ENCODE measurements at places on chromosomes 7 and 10.

DNA sequence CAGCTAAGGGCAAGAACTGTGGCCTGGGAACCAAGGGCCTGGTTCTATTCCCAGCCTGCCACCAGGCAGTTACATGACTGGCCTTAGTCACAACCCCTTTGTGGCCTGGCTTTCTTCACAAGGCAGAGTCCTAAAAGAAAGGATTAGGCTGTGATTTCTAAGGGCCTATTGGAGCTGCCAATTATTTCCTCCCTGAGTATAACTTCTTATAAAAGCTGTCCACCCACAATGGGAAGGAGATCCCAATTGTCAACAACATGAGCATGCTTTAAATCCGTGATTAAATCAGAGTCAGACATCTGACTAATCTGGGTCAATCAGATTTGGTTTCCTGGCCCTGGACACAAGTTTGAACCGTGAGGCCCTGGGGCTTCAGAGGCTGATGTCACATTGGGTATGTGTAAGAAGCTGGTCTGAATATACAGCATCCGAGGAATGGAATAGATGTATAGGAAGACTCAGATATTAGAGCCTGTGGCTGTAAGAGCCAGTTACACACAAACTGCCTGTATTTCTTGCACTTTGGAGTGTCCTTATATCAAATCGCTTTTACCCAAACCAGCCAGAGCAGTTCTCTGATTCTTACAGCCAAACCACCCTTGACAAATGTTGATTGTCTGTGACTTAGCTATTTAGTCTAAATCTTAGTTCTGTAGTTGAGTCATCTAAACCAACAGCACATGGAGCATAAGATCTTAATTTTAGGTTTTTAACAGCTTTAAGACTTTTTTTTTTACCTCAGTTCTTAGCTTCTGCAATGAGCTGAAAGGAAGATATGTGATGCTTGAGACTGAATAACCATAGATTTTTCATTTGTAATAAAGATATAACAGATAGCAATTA lies 61.3 kb downstream of the ABCB4 start:
- DNase-seq, result no peak

DNA sequence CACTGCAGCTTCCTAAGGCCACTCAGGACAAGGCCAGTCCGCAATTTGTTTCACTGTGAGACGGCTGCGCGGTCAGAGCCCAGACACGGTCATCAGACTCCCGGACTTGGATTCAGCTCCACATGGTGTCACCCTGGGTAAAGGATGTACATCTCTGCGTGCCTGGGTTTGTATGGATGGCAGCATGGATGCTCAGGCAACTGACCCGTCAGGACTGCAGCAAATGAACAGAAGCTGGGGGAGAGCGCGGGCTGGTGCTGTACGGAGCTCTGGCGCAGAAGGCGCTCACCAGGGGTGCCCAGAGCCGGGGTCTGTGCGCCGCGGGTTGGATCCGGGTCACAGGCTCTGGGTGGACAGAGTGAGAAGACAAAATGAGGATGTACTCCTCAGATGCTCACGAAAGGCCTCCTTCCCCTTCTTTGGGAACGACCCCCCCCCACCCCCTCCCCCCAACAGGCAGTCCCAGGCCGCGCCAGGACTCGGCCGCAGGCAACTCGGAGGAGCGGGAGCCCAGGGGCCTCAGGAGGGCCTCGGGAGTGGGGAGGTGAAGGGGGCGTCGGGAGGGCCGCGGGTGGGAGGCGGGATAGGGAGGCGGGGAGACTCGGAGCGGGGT lies 92.4 kb downstream of the CXCL12 start:
- no peak for DNase-seq

DNA sequence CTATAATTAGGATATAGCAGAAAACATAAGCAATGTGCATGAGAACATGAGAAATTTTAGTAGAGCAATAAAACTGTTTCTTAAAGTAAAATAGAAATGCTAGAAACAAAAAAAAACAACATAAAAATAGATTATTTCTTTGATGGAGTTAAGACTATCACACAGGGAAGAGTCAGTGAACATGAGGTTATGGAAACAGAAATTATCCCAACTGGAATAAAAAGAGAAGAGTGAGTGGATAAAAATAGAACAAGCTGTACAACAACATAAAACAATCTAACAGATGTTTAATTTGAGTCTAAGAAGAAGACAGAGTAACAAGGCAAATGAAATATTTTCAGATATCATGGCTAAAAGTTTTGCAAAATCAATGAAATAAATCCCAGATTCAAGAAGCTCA lies 7.5 kb upstream of the OR6B1 start:
- DNase-seq, result no peak

DNA sequence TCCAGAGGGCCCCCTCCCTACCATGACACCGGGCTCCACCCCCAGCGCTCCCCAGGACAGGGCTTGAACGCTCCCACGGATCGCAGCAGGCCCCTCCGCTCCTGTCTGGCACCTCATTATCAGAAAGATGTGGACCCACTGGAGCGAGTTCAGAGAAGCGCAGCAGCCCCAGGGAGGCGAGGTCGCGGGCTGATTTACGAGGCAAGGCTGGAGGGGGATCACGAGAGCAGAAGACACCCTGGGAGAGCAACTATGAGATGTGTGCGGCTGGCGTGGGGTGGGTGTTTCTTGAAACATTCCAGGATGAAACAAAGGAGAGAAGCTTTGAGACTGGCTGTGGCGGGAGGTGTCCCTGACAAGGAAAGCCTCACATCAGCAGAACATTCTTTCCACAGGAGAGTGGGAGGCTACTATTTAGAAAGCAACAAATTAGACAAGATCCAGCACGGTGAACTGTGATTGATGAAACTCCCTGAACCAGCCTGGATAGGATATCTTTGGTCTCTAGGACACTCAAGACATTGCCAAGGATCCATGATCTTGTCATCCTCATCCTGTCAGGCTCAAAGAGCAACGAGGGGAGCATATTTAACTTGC lies 66.0 kb downstream of the JCAD start:
- no peak for DNase-seq

- no peak for DNase-seq
Observed at GRCh38 chr10:99870123-99870730, 87.8 kb downstream of the ABCC2 start.

- DNase-seq, result no peak
Observed at GRCh38 chr7:106285855-106286492, 1.2 kb upstream of the NAMPT start.

GRCh38 chr7:12207046-12207445 lies 4.0 kb upstream of the TMEM106B start:
- DNase-seq, result no peak

DNA sequence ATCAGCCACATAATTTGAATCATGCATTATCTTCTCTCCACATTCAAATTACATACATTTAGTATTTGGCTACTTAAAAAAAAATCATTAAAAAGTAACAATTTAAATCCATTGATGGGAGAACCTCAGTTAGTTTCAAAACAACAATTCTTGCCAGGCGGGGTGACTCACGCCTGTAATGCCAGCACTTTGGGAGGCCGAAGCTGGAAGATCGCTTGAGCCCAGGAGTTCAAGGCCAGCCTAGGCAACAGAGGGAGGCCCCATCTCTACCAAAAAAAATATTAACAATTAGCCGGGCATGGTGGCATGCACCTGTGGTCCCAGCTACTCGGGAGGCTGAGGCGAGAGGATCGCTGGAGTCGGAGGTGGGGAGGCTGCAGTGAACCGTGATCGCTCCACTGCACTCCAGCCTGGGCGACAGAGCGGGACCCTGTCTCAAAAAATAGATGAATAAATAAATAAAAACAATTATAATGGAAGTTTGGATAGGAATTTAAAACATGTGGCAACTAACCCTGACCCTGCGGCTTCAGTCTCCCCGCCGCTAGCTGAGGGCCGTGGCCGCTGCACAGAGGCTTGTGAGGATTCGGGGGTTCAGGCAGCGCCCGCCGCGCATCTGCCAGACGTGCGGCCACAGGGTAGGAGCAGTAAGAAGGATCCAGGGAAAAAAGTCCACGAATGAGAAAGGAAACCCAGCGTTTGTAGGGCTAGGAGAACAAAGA lies 1.1 kb upstream of the CSGALNACT2 start:
- DNase-seq, result no peak

DNA sequence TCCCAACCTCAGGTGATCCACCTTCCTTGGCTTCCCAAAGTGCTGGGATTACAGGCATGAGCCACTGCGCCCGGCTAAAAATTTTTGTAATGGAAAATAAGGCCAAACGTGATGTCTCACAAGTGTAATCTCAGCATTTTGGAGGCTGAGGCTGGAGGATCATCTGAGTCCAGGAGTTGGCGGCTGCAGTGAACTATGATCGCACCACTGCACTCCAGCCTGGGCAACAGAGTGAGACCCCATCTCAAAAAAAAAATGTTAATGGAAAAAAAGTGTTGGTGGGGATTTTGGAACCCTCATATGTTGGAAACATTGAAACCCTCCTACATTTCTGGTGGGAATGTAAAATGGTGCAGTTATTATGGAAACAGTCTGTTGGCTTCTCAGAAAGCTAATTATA lies 2.7 kb upstream of the SRPK2 start:
- DNase-seq, result no peak

- DNase-seq, result no peak
Observed at GRCh38 chr7:43583424-43584194, 701 bp downstream of the STK17A start.

DNA sequence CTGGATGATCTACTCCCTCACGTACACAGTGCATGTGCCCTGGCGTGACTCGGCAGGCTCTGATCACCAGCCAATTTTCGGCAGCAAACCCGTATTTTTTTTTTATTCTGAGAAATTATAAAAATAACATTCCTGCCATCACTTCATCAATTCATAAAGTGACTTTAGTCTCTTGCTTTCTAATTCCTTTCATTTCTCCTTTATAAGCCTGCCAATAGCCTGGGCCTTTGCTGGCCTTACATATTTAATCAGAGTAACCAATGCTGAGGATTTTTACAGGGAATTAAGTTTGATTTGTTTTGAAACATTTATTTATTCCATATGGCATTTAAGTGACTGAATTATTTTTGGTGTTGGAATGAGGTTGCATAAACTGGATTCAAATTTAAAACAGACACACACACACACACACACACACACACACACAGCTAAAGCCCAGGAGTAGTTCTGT lies 140.8 kb downstream of the ETV1 start:
- DNase-seq, result no peak

- no peak for DNase-seq
Observed at GRCh38 chr7:149334930-149335329, 72.9 kb downstream of the ZNF783 start.

GRCh38 chr7:102079140-102080018 lies 207.3 kb upstream of the SH2B2 start:
- DNase-seq, result no peak

- DNase-seq, result no peak
Observed at GRCh38 chr7:78148166-78148894, 349.8 kb downstream of the PHTF2 start.

DNA sequence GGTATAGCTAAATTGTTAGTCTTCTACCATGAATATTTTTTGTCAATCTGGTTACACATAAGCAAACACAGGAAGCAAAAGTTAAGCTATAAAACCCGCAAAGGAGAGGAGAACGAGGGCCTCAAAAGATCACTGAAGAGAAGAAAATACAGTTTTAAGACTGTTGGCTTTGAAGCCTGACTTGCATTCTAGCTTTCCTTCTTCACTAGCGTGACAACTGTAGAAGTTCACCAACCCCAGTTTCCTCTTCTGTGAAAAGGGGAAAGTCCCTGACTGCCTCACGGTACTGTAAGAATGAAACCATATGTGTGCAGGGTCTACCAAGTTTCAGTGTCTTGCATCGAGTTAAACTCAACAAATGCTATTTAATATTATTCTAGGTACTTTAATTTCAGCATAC lies 7.5 kb upstream of the LRRN3 start:
- DNase-seq, result no peak

DNA sequence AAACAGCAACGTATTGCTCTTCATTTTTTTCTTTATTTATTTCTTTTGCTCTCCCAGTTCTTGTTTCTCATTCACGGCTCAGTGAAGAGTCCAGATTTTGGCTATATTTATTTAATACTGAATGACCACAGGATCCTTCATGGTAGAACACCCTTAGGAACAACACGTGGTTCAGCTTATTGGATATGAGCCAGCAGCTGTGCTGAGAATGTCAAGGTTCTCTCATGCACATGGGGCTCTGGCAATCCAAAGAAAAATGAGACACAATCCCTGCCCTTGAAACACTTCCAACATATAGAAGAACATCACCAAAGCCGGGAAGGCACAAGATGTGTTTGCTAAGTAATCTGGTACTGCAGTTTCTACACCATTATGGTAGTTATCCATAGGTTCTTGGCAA lies 852.9 kb downstream of the SORCS1 start:
- no peak for DNase-seq

DNA sequence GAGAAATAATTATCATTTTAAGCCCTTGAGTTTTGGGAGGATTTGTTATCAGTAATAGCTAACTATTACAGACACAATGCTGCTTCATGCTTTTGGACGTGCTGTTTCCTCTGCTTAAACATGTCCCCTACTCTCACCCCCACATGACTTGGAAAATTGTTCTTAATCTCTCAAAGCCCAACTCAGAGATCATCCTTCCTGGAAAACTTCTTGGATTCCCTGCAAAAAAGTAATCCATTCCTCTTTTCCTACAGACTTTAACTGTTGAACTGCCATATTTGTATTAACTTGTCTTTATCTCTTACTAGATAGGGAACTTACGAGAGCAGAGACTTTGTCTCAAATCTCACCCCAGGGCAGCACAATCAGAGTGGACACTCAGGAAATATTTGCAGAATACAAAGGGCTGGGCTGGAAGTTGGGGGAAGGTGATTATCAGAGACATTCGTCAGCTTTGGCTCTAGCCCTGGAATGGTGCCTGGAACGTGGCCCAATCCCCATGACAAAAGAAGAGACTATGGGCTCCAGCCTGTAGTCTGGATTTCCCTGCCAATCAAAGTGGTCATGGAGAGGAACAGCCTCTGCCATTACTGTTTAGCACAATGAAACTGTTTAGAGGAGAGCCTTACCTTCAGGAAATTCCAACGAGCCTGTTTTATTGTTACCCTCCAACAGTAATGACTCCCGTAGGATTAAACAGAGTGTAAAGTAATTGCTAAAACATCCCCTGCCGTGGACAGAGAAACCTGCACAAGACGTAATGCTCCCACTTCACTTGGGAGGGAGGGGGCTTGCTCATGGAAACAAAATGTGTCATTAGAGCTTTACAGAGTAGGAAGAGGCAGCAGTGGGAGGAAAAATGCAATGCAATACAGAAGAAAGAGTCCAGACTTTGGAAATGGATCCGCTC lies 140.4 kb upstream of the AUTS2 start:
- DNase-seq, result no peak

- DNase-seq, result no peak
Observed at GRCh38 chr7:3280946-3281656, 20.0 kb upstream of the SDK1 start.

DNA sequence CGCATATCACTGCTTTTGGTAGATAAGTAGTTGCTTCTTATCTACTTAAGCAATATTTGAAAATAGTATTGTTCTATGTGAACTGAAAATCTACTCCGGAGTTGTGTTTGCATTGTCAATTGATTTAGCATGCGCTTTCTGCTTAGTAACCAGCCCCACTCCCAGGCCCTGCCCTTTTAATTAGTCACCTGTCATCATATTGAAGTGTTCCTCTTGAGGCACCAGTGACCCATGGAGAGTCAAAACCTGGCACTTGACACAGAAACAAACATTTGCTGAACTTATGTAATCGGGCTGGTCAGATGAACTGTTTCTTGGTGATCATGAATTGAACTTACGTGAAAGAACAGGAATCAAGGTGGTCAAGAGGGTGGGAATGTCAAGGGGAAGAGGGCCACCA lies 27.8 kb upstream of the CDHR3 start:
- DNase-seq, result no peak

GRCh38 chr10:6218692-6219493 lies 16.2 kb downstream of the PFKFB3 start:
- no peak for DNase-seq

- DNase-seq, result no peak
Observed at GRCh38 chr10:86160890-86161585, 205.6 kb downstream of the GRID1 start.

Data from HS-27A (cell line).